Left lobe of liver (tissue), 2 donors: ENCODE measurements at places on chromosomes 1 and 21.

GRCh38 chr1:29213055-29213454 lies 17.7 kb downstream of the MECR start:
- DNase-seq, result no peak

- DNase-seq, result no peak
Measured at GRCh38 chr1:237281481-237281880, 239.5 kb downstream of the RYR2 start.

DNA sequence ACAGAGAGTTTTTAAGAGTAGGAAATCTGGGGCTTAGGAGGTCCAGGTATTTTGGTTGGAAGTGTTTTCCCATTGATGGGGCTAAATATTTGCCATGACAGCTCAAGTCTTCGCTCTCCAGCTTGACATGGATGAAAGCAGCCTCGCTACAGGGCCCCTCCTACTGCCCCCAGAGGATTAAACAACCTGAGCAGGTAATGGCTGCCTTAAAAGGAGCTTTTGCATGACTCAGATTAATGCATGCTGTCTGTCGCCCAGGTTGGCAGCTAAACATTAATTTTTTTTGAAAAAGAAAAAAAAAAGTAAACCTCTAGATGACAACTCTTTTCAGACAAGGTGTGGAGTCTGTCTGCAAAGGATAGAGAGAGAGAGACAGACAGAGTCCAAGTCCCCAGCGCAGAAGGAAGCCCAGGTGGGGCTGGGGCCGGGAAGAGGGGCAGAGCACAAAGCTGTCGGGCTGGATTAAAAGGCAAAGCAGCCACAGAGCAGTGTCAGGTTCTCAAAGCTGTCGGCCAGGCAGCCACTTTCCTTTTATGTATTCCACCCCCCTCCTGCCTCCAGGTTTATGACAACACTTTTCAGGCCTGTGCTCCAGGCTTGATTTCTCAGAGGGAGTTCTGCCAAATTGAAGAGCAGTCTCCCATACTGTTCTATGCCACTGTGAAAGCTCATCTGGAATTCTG lies 127.9 kb downstream of the CLIC6 start:
- no peak for DNase-seq

- DNase-seq, result no peak
Measured at GRCh38 chr1:51203121-51203873, 32.8 kb upstream of the RNF11 start.

DNA sequence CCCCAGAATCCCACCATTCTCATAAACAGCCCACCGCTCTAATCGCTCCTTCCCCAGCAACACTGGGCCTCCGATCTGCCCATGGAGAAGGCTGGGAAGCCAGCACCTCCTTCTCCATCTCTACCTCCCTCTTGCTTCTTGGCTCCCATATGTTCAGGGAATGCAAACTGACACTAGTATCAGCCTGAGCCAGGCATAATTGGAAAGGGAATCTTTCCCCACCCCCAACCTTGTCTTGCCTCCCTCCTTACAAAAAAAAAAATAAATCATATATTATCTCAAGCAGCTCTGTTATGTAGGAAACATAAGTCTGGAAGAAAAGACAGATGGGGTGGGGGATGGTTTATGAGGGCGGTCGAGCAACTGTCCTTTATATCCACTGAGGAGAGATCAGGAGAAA lies 127.2 kb downstream of the NAV1 start:
- DNase-seq, result no peak

DNA sequence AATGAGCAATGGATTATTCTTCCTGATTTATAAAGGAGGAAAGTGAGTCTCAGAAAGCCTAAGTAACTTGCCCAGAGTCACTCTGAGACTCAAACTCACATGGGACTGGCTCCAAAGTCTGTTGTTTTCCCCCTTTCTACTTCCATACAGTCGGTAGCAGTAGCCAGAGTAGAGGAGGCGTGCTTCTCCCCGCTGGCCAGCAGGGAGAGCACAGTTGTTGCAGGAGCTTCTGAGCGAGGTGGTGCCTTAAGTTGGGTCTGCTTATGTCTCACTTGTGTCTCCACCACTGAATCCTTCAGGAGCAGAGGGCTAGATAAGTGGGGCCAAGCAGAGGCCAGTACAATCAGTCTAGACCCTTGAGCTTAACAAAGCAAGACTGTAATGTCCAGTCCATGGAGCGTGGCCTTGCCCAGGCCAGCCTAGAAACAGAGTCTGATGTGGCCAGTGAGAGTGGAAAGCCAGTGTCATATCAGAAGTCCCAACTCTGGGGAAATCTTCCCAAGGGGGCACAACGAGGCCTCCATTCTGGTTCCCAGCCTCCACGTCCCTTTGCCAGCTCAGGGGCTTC lies 181.9 kb downstream of the ZSCAN20 start:
- no peak for DNase-seq

DNA sequence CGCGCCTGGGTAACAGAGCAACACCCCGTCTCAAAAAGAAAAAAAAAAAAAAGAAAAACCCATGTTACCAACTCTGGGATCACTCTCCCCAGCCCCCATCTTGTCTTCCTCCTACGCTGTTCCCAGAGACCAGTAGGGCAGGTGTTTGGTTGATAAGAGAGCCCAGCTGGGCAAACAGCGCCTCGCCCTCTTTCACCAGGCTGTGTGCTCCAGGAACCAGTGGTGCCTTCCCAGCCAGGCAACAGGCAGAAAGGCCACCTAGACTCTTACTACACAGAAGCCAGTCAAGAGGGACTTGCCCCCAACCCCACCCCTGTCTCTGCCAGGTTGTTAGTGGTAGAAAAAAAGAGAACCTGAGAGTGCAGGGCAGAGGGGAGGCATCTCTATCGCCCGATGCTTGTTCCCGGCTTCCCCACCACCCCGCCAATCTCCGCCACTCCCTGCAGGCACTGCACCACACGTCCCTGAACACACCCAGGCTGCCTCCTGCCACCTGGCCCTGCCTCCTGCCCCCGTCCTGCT lies 14.0 kb upstream of the CTRC start:
- DNase-seq, result no peak

- no peak for DNase-seq
Measured at GRCh38 chr1:212207822-212208520, 77.2 kb upstream of the PPP2R5A start.

GRCh38 chr1:208374391-208374941 lies 130.3 kb upstream of the PLXNA2 start:
- DNase-seq, result no peak

- DNase-seq, result no peak
Measured at GRCh38 chr1:225712391-225712790, 59.5 kb upstream of the ENAH start.

DNA sequence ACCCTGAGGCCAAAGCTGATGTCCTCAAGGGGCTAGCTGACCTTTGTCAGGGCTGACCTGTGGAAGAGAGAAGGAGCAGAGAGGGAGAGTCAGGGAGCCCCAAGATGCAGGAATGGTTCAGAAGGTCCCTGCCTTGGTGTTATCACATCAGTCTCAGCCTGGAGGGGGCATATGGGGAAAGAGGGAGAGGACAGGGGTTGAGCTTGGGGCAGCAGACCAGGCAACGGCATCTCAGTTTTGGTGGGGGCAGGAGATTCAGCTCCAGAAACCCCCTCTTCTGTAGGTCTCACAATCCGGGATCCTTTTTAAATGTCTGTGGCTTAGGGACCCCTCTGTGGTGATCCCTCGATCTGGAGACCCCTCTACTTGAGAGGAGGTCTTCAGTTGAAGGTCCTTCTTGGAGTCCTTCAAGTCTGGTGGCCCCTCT lies 815 bp downstream of the S100A13 start:
- DNase-seq, result no peak

- peak; percentile 82 for DNase-seq
Measured at GRCh38 chr1:39691383-39692151, at the start of gene HPCAL4. Gene HPCAL4 (minus strand): TSS chr1:39691433. CDS start chr1:39684603, 6,830 bp downstream.

GRCh38 chr1:25890239-25891034 lies 14.9 kb upstream of the PAQR7 start:
- DNase-seq, result no peak

GRCh38 chr21:45858180-45858579 lies 123.4 kb upstream of the COL6A1 start:
- DNase-seq, result peak; percentile 23

DNA sequence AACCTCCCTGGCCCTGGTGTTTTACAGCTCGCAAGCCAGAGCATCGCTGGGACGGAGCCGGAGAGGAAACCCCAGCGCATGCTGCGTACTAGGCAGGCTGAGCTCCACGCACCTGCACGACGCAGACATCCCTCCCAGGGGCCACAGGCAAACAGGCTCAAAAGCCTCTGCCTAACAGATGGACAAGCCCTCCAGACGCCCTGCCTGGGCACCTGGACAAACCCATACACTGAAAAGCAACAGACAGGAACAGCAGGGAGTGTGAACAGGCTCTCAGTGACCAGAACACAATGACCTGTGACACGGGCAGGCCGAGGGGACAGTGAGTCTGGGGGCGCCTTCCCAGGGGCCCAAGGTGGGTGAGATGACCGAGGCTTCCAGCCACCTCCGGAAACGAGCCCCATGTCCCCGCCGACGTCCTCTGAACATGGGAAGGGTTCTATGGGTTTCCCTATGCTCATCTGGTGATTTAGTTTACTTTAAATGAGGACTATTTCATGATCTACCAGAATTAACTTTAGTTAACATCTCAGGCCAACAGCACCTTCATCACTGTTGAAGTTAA lies 40.3 kb downstream of the NPHP4 start:
- peak; percentile 35 for DNase-seq

DNA sequence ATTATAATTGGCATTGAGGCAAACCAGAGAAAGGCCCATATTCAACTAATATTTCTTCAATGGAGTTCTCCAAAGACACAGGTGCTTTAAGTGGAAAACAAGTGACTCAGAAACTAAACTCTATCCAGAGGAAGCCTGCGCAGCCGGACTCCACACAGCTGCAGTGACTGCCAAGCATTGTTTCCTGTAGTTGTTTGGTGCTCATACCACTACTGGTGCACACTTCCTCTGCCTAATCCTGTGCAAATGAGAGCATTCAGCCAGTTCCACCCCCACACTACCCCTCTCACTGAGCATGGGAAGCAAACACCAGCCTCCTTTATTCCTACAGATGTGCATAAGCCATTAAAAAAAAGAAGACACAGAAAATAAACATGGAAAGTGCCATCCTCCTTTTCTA lies 102.9 kb downstream of the VAV3 start:
- no peak for DNase-seq

DNA sequence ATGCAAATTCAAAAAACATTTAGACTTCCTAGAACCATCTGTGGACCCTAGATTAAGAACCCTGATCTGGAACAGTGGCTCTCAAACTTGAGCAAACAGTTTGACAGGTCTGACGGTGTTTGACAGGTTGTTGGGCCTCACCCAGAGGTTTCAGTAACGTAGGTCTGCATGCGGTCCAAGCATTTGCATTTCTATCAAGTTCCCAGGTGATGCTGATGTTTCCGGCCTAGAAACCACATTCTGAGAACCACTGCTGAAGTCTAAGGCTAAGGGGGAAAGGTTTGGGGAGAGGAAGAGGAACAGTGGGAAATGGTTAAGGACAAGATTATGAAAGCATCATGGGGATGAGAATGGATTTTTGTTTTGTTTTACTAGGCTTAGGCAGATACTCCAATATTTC lies 48.6 kb downstream of the MDM4 start:
- no peak for DNase-seq

DNA sequence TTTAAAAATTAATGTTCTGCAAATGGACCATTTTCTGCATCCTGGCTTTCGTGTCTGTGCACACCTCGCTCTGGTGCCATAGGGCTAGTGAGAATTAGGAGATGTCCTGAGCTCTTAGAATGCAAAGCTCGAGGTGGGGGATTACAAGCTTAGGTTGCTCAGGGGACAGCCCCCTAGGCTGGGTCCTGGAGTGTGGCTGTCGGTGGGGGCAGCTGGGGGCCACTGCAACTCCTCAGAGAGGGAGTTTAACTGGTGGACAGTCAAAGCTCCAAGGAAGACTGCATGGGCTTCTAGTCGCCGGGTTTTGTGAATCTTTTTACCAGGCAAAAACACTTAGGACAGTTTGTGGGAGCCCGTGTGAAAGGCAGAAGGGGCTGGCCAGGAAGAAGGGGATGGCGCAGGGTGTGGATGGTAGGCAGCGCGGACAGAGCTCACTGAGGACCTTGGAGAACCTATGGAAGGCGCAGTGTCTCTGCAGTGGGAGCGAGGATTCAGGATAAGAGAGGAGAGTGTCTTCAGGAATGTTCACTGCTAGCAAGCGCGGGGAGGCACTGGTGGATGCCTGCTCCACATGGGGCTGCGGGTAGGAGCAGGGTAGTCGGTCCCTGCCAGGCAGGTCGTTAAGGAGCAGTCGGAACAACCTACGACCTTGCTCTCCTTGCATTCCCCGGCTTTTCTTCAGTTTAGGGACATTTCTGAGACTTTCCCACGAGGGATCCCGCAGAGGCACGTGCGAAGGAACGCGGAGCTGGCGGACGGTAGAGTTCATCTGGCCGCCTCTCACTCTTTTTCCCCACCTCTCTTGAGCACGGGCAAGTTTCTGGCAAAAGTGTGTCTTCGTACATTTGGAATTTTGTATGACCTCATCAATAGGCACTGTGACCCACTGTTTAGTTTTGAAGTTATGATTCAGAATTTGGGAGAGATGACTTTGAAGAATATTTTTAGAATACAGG lies 12.9 kb upstream of the KCNE1 start:
- no peak for DNase-seq

DNA sequence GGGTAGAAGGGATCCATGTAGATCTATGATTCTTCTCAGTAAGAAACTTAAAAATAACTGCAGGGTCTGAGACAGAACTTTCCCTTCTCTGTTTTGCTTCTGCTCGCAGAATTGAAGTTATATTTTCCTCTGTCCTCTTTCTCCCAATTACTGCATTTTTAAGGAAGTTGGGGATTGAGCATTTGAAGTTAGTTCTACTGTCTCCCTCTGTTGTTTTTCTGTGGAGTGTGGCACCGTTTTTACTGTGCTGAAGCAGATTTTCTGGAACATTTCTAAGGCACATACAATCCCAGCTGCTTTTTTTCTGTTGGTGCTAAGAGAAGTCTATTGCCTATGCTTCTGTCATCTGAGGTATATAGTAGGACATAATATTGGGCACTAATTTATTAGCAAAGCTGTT lies 43.3 kb downstream of the RASAL2 start:
- no peak for DNase-seq

- DNase-seq, result no peak
Measured at GRCh38 chr1:118688891-118689290, 299.3 kb downstream of the TBX15 start.

GRCh38 chr1:53918343-53918742 lies 24.4 kb downstream of the DIO1 start:
- DNase-seq, result no peak

- DNase-seq, result no peak
Measured at GRCh38 chr1:116255486-116256285, 117.4 kb upstream of the ATP1A1 start.

GRCh38 chr1:39694026-39694425 lies 2.8 kb upstream of the HPCAL4 start:
- no peak for DNase-seq

GRCh38 chr1:30242722-30243457 lies 480.5 kb downstream of the MATN1 start:
- DNase-seq, result no peak

GRCh38 chr1:228494391-228494790 lies 7.2 kb downstream of the RNF187 start:
- no peak for DNase-seq

- no peak for DNase-seq
Measured at GRCh38 chr1:43572538-43572937, 41.9 kb downstream of the PTPRF start.

DNA sequence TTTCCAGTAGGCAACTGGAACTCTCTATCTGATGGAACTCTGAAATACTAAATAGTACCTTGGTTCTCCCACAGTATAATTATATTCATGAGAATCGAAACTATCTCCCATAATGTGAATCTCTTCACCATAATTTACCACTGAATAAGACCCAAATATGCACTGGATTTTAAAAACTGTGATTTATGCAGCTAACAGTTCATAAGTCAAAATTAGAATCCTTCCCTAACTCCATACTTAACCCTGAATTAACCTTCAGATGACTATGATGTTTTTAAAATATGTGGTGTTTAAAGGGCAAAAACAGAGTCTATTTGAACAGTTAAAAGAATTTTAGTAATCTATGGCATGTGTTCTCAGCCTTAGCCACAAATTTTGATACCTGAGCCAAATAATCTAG lies 22.9 kb upstream of the SLC44A3 start:
- no peak for DNase-seq
